Fibroblast of skin of right biceps (primary cell): ENCODE measurements at places on chromosomes 16 and 17.
A peak's percentile ranks its signal among the peaks of the same experiment; 100 is the strongest.

- no peak for DNase-seq
These were observed 167.9 kb upstream of the MAF start for GRCh38 chr16:79768276-79768970.

- no peak for DNase-seq
These were observed 2.0 kb downstream of the MRM3 start for GRCh38 chr17:784143-784542.

DNA sequence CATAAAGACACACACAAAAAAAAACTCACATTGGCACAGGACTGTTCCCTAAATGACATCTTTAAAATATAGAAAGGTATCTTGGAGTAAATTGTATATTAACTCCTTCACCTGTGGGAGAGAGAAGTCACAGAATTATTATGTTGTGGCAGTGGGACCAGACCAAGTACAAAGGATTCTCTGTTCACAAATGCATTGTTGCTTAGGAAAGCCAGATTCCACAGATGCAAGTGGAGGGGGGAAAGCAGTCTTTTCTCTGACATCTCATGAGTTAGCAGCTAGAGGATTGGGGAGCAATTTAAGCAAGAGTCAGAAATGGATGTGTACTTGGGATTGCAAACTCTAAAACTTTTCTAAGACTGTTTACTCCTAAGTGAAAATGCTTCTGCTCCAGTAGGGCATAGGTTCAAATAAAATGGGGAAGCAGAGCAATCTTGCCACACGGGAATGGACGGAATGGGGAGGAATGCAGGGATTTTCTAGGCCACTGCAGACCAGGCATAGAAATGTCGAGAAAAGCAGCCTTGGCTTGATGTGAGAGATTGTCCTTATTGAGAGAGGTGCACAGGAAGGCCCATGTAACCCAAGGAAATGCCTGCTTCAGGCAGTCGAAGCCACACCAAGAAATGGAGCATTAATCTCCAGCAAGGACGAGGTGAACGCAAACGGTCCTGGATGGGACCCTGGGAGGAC lies 4.1 kb upstream of the PMP22 start:
- DNase-seq, result no peak

- peak; percentile 31 for DNase-seq
These were observed 206.4 kb downstream of the CEP112 start for GRCh38 chr17:65985571-65985970.

DNA sequence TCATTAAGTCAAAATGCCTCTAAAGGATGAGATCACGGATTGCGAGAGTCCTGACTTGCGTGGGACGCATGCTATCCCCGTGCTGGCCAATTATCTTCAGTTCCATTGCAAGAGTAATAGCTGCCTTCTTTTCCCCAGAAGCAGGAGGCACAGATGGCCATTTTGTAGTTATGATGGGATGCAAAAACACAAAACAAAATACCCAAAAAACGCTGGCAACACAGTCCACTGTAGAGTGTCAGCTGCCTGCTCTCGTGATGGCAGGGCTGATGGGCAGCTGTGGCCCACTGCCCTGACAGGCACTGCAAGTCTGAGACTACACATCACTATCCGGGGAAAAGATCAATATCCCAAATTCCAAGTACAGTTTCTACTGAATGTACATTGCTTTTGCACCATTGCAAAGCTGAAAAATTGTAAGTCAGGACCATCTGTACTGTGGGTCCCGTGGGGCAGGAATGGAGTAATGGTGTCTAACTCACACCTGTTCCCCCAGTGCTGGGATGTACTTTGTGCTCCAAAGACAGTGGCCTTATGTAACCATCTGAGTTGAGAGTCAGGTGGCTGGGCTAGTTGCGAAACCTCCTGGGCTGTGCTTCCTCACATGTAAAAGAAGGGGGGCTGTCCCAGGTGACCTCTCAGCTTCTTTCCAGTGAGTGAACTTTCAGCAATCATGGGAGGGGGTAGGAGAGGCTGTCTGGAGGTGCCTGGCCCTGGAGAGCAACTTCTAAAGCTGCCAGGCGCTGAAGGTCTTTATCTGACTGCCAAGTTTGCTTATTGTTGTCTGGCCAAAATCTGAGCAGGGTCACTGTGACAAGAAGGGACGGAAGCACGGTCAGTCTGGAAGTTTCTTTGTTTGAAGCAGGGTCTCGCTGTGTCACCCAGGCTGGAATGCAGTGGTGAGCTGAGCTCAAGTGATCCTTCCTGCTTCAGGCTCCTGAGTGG lies 4.7 kb downstream of the SLC47A1 start:
- no peak for DNase-seq

DNA sequence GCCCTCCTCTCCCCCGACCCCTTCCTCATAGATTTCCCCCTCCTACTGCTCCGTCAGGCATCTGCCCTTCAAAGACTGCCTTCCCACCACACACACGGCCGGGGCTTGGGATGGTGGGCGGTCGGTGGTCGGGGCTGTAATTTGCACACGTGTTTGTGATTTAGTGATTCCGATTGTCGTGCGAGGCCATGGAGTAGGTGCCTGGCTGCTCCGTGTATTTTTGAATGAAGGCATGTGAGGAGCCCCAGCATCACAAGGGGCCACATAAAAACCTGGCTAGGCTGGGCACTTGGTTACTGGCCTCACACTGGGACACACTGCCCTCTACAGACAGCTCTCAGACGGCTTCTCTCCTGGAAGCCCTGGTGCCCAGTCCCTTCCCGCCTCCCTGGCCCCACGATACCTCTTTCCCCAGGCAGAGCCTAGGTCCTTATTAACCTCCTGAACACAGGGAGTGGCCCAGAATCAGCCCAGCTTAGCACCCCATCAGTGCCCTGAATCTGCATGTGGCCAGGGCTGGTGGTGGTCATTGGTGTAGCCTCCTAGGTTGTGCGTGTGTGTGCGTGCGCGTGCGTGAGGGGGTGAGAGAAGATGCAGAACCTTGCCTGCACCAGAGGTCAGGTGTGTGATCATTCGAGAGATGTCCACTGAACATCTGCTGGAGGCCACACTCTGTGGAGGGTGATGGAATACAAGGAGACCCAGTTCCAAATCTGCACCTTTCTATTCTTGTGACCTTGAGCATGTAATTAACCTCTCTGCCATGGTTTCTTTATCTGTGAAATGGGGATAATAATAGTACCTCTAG lies 1.3 kb upstream of the SOCS1 start:
- peak; percentile 81 for DNase-seq

DNA sequence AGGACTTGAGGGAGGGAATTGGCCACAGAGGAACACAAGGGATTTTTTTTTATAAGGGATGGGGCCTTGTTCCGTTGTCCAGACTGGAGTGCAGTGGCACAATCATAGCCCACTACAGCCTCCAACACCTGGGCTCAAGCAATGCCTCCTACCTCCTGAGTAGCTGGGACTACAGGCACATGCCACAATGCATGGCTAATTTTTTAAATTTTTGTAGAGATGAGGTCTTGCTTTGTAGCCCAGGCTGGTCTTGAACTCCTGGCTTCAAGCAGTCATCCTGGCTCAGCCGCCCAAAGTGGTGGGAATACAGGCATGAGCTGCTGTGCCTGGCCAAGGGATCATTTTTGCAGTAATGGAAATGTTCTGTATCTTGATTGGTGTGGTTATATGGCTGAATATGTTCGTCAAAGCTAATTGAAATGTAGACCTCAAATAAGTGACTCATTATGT lies 56.9 kb downstream of the VMP1 start:
- peak; percentile 86 for DNase-seq

DNA sequence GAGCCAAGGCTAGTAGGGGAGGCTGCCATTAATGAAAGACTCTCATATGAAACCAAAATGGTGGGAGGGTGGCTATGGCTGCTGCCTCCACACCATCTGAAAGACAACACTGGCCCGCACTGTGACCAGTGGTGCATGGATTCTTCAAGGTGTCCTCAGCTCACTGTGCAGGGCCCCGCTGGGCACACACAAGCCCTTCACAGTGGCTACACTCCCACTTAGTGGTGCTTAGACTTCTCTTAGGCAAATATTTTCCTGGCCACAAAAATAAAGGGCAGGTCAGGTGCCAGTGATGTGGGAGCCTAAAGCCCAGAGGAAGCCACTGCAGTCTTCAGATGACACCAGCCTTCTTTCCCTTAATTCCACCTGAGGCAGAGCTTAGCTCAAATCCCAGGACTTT lies 38.1 kb upstream of the IRX3 start:
- DNase-seq, result no peak

DNA sequence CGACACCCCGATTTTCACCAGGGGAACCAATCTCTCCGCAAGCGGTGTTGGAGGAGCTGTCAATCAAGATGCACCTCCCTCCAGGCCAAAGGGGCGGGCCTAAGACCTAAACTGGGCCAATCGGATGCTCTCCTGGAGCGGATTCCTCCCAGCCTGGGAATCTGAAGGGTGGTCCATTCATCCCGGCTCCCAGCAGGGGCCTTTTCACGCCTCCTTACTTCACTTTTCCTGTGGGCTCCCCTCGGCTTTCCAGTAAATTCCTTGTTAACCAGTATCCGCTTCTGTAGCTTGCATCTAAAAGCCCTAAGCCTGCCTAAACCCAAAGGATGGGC lies 17.1 kb downstream of the C16orf74 start:
- DNase-seq, result peak; percentile 52

DNA sequence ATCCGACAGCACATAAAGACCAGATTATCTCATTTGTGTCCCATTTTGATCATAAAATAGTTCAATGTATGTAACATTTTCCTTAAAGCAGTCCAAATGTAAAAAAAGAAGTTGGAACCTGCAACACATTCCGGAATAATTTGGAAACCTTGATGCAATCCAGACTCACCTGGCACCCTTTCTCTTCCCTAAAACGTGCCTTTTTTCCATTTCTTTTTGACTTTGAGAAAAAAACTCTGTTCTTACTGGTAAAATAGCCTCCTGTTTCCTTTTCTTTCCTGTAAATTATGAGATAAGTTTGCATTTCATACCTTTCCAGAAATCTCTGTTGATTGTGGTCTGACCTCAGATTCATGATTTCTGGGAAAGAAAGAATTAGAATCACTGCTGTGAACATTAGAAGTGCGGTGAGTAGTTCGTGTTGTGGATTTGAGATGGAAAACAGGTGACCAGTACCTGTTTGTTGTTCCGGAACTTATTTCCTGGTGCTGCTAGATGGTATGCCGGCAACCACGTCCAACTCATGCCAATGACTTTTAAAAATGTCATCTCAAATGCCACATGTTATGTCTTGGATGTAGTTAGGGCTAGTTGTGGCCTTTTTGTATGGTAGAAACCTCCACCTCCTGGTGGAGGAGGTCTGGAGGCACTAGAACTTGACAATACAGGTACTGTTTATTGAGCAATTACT lies 108.1 kb downstream of the SOCS1 start:
- no peak for DNase-seq

GRCh38 chr17:37389160-37389559 lies 13.4 kb downstream of the C17orf78 start:
- no peak for DNase-seq

GRCh38 chr16:19781226-19781625 lies 63.2 kb downstream of the IQCK start:
- DNase-seq, result peak; percentile 70

DNA sequence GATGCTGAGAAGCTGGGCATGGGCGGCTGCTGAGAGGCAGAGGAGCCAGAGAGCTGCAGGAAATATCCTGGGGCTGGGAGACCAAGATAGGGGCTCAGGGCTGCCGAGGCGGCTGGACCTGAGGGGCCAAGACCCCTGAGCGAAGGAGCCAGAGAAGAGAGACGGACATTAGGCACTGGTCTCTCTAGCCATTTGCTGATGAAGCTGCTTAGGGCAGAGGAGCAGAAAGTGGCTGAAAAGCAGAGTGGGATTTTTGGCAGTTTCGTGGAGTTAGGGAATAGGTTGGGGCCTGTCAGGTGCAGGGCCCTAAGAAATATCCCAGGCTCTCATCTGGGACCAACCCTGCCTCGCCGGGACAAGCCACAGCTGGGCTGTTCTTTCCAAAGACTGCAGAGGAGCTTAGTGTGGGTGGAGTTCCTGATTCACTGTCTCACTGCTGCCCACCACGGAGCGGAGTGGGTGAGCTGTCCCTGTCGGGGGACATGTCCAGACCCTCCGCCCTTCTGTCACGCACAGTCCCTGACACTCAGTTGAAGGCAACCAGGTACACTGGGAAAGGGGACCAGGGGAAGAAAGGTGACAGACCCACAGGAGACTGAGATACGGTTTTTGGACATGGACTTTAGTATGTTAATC lies 11.3 kb upstream of the DNASE1 start:
- no peak for DNase-seq

DNA sequence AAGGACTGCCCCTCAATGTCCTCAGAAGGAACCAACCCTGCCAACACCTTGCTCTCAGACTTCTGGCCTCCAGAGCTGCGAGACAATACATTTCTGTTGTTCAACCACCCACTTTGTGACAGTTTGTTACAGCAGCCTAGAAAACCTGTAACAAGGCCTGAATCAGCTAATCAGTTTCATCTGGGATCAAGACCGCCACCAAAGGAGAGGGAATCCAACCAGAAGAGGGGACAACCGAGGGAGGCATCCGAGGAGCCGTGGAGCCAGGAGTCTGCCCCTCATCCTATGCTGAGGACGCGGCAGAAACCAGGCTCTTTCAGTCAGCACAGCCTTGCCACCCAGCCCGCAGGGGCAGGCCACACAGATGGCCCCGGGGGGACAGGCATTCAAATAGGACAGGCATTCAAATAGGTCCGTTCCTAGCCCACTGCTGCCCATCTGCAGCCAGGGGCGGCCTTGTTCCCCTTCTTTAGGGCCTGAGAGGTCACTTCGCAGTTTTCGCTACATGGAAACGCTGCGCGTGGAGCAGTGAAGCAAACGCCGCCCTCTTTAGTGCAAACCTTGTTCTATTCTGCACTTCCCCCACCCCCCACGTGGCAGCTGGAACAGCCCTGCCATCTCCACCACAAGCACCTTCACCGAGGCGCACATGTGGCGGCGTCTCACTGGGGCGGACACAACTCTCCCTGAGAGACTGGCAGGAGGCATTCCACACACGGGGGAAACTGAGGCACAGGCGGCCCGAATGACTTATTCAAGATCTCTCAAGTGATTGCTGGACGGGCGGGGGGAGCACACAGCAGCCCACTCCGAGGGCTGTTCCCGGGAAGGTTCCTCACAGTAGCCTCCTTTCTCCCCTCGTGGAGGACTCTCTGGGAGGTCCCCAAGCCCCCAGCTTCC lies 26.7 kb downstream of the FA2H start:
- DNase-seq, result no peak

- DNase-seq, result no peak
These were observed 187.2 kb downstream of the NTN1 start for GRCh38 chr17:9208381-9209105.

GRCh38 chr17:1529863-1530262 lies 13.5 kb upstream of the INPP5K start:
- peak; percentile 15 for DNase-seq

DNA sequence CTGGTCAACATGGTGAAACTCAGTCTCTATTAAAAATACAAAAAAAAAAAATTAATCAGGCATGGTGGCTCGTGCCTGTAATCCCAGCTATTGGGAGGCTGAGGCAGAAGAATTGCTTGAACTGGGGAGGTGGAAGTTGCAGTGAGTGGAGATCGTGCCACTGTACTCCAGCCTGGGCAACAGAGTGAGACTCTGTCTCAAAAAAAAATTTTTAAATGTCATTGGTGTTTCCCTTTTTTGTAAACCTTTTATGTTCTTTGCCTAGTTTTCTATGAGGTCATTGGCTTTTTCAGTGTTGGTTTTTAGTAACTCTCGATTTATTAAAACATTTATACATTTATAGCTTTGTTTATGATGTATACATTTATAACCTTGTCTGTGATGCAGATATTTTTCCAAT lies 18.2 kb downstream of the NLRC5 start:
- DNase-seq, result no peak

- no peak for DNase-seq
These were observed 225.7 kb downstream of the CDH13 start for GRCh38 chr16:82852388-82853008.

GRCh38 chr16:69424935-69425784 lies 741 bp downstream of the CYB5B start:
- no peak for DNase-seq

- DNase-seq, result peak; percentile 43
These were observed 87.8 kb downstream of the TUBD1 start for GRCh38 chr17:59804901-59805465.
